Smooth muscle cell of bladder (primary cell): ENCODE measurements at places on chromosomes 1 and 21. TPM values are rescaled to one million over a fixed set of nuclear protein-coding genes. Genes with fewer than 3 reads are reported as not detected.

The KCNT2 gene
- total RNA-seq = 3.4 and 4.8 TPM in 2 replicates

The PRELP gene
- 0.14 and 0.37 TPM in 2 replicates for total RNA-seq

The UTP11 gene
- total RNA-seq = 33.0 and 36.4 TPM in 2 replicates

The NAXE gene
- total RNA-seq = 67.7 and 70.2 TPM in 2 replicates

The NPL gene
- total RNA-seq = 3.2 and 3.3 TPM in 2 replicates

The SH3GLB1 gene
- total RNA-seq = 26.0 and 36.9 TPM in 2 replicates

The LRRN2 gene
- 0.28 and 0.65 TPM in 2 replicates for total RNA-seq

The C1orf115 gene
- 0.46 and 0.71 TPM in 2 replicates for total RNA-seq

The ANKRD65 gene
- 0.28 and 0.46 TPM in 2 replicates for total RNA-seq

The KCNC4 gene
- 0.57 and 2.8 TPM in 2 replicates for total RNA-seq

The MLLT11 gene
- total RNA-seq = 3.0 and 3.1 TPM in 2 replicates

The DNAJC16 gene
- 13.9 and 15.4 TPM in 2 replicates for total RNA-seq

The SYTL1 gene
- 0.14 and 0.18 TPM in 2 replicates for total RNA-seq

The C1orf210 gene
- total RNA-seq = not detected in 2 replicates

The KAZN gene
- 3.3 and 5.8 TPM in 2 replicates for total RNA-seq

The PRCC gene
- 8.7 and 10.0 TPM in 2 replicates for total RNA-seq

The OPTC gene
- total RNA-seq = not detected in 2 replicates

The DHRS3 gene
- total RNA-seq = 310 and 918 TPM in 2 replicates
